ENCODE measurements at places on chromosomes 1 and 21.

DNA sequence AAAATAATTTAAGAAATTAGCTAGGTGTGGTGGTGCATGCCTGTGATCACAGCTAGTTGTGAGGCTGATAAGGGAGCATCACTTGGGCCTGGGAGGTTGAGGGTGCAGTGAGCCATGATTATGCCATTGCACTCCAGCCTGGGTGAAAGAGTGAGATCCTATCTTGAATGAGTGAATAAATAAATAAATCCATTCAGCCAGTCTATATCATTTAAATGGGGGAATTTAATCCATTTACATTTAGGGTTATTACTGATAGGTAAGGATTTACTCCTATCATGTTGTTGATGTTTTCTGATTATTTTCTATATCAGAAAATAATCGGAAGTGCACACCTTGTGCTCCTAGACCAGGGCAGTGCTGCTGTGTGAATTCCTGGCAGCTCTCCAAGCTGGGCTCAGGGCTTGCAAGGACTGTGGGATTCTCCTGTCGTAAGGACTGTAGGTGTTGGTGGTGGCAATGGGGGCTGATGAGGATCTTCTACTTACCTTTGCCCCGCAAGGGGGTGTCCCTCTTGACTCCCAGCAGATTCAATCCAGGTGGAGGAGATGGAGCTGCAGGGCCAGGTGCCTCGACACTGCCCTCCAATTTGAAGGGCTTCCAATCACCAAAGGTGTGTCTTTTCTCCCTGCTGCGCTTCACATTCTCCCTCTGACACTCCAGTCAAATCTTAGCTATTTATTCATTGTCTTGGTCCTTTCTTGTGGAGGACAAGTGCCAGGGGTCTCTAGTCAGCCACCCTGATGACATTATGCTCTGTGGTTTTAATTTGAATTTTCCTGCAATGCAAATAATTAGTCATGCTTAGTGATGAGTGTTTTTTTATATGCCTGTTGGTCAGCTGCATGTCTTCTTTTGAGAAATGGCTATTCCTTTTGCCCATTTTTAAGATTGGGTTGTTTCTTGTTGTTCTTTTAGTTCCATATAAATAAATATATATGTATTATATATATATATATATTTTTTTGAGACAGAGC lies 14.1 kb upstream of the TRAPPC10 start:
- DNase-seq: no peak

DNA sequence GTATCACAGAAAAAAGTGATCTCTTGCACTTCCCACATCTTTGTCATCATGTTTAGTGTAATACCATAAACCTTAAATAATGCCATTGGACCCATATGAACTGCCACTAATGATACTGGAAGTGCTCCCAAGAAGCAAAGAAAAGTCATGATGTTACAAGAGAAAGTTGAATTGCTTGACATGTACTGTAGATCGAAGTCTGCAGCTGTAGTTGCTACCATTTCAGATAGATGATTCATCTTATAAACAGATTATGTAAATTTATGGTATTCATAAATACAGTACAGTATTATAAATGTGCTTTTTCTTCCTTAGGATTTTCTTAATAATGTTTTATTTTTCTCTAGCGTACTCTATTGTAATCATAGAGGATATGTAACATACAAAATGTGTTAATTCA lies 30.1 kb upstream of the LAMC2 start:
- no peak for DNase-seq

DNA sequence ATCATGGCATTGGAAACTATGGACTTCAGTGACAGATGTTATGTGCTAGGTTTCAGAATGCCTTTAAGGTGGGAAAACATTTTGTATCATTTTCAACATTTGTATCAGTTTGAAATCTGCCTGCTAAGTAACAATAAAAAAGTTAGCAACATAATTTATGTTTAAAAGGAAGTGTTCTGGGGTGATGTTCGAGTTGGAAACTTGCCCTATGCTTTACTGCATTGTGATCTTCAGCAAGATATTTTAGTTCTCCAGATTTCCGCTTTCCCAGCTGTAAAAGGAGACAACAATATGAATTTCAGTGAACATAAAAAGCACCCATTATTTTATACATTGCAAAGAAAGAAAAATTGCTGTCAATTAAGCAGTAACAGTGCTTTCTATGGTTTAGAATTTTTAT lies 187.4 kb downstream of the DISC1 start:
- DNase-seq: no peak

GRCh38 chr1:121516234-121516967 lies 331.6 kb downstream of the SRGAP2C start:
- no peak for DNase-seq

GRCh38 chr1:236638945-236639344 lies 34.6 kb upstream of the HEATR1 start:
- DNase-seq: no peak

GRCh38 chr1:209667103-209667502 lies 8.1 kb upstream of the G0S2 start:
- DNase-seq: no peak

DNA sequence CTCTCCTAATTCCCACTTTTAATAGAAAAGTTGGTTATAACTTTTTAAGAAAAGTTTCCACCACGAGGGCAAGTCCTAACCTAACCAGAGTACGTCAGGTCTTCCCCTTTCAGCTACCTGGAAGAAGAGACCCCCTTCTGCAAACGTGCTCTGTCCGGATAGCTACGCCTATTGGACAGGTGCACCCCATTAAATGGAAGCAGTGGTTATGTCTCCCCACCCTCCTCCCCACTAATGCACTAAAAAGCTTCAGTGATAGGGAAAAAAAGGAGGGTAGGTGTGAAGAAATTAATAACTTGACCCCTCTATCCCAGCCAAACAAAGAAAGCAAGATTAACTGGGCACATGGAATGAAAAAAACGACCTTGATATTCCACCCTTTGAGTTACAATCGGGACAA lies 7.7 kb downstream of the GLUL start:
- DNase-seq: no peak

GRCh38 chr1:6005276-6005917 lies 13.2 kb upstream of the NPHP4 start:
- DNase-seq: no peak

GRCh38 chr1:112633628-112634027 lies 14.0 kb downstream of the CAPZA1 start:
- no peak for DNase-seq

- DNase-seq: no peak
These were observed 2.9 kb upstream of the DIP2A start for GRCh38 chr21:46455575-46456385.

DNA sequence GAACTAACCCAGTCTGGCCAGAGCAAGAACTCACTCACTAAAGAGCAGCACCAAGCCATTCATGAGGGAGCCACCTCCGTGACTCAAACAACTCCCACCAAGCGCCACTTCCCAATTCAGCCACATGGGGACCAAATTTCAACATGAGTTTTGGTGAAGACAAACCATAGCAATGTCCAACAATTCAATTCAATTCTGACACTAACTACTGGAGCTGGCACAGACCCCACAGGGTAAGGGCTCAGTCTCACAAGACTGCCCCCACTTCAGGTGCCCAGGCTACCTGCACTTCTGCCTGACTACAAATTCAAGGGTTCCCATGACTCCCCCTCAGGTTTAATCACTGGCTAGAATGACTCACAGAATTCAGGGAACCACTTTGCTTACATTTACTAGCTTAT lies 48.8 kb upstream of the RAP1A start:
- no peak for DNase-seq

DNA sequence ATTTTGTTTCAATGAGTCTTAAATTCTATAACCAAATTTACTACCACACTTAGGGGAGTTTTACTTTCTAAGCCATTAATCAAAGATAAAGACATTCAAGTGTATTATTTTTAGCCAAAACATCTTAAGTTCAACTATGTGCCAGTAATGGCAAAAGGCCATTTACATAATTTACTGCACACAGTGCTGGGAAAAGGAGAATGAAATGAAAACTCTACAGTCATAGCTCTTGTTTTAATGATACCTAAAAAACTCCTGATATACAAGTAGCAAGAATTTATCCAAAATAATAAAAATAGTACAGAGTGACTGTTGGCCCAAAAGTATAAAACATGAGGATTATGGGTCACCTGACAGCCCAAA lies 42.4 kb upstream of the C1orf198 start:
- DNase-seq: no peak

DNA sequence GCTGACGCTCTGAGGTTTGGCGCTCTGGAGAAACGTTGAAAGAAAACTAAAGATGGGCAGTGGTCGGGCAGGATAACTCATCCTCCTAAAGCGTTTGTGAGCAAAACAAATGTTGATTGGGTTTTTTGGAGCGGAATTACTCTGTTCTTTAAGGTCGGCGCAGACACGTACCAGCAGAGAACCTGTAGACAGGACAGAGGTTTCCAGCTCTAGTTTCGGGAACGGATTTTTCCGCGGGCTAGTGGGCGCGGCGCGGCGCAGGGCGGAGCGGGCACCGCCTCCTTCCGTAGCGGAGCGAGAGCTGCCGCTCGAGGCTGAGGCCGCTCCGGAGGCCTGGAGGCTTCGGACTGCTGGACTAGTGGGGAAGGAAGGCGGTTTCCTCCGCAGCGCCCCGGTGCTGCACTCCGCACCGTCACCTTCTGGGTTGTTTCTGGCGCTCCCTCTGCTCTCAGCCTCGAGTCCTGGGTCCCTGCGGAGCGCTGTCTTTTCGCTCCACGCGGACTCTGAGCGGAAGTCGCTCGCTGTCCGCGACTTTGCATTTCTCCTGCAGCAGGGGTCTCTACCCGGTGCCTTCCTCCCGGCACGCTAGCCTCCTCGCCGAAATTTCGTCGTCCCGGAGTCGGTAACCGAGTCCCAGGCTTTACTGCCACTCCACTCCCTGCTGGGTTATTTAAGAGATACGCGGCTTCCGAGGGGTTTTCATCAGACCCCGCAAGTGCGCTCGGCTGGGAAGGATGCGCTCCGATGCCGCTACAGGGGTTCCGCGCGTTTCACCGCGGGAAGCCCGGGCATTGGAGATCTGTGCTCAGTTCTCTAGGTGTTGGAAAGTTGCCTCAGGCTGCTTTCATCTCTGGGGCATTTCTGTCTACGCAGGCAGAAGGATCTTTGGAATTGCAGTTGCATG lies 7.0 kb downstream of the FOXD2 start:
- no peak for DNase-seq

DNA sequence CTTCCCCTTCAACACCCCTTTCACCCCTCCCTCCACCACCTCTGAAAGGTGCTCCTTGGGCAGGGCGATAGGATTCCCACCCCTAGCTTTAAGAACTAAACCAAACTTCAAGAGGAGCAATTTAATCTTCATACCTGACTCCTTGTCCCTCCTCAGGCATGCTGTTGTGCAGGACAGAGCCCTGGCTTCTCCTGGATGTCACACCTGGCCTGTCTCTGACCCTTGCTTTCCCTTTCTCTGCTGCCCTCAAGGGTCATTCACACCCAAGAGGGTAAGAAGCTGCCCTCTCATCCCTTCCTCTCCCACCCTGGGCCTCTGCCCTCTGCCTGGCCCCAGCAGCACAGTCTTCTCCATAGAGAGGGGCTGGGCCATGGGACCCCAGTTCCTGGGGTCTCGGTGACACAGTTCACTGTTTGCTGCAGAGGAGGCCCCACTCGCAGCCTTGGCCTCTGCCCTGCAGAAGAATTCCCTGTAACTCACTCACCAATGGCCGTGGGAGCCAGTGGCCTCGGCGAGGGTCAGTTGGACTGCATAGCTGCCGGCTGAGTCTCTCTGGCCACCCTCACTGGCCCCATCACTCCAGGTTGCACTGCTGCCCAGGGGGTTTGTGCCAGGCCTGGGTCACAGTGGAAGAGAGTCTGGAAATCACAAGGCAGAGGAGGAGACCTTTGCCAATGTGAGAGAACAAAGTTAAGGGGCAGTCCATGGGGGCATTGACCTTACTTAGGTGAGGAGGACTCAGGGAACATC lies 28.4 kb upstream of the LHX4 start:
- DNase-seq: no peak

DNA sequence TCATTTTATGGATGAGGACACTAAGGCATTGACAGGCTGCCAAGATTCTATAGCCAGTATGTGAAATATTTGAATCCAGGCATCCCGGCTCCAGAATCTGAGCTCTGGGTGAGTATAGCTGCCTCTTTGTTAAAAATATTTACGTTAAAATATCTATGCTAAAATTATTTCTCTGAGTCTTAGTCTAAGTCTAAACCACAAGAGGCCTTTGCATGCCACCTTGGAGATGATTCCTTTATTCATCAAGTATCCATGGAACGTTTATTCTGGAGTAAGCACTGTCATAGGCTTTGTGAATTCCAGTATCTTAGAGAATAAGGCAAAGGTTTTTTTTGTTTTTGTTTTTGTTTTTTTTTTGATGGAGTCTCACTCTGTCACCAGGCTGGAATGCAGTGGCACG lies 116.4 kb downstream of the GREM2 start:
- no peak for DNase-seq

DNA sequence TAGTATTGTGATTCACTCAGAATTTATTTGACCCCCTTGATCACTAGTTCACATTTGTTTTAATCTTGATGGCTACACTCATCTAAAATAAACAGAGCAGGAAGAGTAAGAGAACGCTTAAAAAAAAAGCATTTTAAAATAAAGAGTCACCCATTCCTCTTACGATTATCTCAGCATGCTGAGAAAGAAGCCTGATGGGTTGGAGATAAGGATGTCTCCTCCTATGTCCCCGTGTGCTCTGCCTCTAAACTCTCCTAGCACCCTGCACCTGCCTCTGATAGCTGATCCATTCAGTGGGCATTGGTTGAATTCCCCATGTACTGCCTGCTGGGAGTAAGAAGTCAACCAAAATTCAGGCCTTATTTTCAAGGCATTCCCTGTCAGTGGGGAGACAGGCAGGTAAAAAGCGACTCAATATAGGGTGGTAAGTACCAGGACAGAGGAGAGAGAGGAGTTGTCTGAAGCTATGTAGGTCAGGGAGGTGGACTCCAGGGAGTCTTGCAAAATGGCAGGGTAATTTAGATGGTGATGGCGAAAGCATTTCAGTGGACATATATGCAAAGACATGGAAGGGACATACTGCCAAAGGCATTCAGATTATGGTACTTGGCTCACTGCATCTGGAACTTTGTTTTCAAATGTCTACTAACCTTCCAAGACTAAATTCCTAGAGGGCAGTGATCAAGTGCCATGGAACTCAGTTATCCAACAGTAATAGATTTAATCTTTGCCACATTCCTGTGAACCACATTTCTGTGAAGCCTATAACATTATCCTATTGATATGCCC lies 18.4 kb downstream of the ELAVL4 start:
- no peak for DNase-seq

GRCh38 chr1:76769911-76770310 lies 97.4 kb upstream of the ST6GALNAC5 start:
- DNase-seq: no peak

DNA sequence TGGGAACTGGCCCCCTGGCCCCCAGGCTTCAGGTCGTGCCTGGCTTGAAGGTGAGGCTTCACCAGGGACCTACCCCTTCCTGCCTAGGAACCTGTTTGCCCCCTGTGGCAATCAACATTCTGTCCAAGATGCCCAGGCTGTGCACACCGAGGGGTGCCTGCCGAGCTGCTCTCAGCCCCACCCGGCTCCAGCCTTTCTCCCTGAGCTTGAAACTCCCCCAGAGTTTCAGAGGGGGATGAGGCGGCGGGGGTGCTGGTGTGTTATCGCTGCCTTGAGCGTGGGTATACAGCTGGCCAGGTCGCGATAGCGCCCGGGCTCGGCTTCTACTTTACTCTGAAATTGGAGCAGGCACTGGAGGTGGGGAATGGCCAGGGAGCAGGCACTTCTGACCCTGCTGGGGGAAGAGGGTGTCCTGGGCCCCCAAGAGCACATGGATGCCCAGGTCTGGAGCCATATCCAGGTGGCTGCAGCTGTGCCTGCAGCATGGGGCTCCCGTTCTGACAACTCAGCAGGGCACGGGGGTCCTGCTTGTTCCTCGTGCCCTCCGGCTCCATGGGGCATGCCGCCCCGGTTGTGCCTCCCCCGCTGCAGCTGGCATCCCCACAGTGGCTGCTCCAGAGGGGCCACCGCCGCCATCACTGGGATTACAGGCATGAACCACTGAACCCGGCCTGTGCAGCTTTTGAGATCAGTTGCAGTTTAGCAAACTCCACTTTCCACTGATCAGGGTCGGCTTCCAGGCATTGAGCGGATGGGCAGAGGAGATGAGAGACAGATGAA lies 29.8 kb downstream of the RYR2 start:
- no peak for DNase-seq

All from right renal cortex interstitium (tissue), 3 donors.